ENCODE measurements at places on chromosomes 12 and 14. TPM values are rescaled to one million over a fixed set of nuclear protein-coding genes. Genes with fewer than 3 reads are reported as not detected.

TEX52 gene
- not detected for total RNA-seq

TMEM132D gene
- not detected for total RNA-seq

NUP37 gene
- 20.5 TPM for total RNA-seq

IFNG-AS1 gene
- total RNA-seq: not detected

TAS2R9 gene
- total RNA-seq: not detected

LRRC10 gene
- total RNA-seq: not detected

MAPKAPK5 gene
- 18.5 TPM for total RNA-seq

VCPKMT gene
- total RNA-seq: 1.7 TPM

ANO2 gene
- total RNA-seq: 84.1 TPM

PLEKHD1 gene
- not detected for total RNA-seq

LRRC43 gene
- 0.44 TPM for total RNA-seq

PMEL gene
- 0.20 TPM for total RNA-seq

PLD4 gene
- under 0.01 TPM for total RNA-seq

CLEC1A gene
- total RNA-seq: 12.5 TPM

KRT79 gene
- total RNA-seq: not detected

TAS2R43 gene
- 0.99 TPM for total RNA-seq

All from lung microvascular endothelial cell (primary cell).